ENCODE measurements at places on chromosomes 5 and 9.

DNA sequence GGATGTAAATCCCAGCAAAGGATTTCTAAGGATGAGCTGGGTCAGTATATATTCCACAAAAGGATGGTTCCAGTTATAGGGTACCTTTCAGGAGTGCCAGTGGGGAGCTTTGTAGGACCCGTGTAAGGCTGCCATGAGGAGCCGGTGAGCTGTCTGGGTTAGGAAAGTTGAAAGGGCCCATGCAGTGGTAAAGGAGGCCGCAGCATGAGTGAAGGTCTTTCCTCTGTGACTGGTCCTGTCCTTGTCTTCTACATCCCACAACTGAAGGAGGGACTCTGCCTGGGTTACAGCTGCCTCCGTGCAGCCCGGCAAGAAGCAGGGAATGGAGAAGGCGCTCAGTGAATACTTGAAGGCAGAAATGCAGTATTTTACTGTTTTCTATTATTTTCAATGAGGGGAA, 58.9 kb downstream of the HSPA4 start:
- no peak for DNase-seq

GRCh38 chr9:126147936-126148870, 178.4 kb upstream of the MVB12B start:
- peak; percentile 47 for DNase-seq

GRCh38 chr5:43204958-43205357, 12.9 kb downstream of the NIM1K start:
- DNase-seq: no peak

- no peak for DNase-seq
These were observed 872.6 kb downstream of the DTWD2 start for GRCh38 chr5:118115791-118116190.

DNA sequence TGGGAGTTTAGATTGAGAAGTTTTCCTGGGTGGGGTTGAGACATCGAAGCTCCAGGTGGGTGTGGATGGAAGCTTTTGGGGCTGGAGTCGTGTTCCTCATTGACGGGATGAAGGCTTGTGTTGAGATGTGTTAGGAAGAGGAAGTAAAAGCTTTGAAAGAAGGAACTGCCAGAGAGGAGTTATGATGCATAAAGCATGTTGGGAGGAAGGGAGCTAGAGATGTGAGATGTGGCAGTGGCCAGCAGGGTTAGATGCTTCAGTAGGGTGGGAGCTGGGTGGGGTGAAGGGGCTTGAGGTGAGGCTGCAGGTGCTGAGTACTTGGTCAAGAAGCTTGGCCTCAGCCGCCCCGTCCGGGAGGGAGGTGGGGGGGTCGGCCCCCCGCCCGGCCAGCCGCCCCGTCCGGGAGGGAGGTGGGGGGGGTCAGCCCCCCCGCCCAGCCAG, 56.7 kb downstream of the HSPA4 start:
- DNase-seq: no peak

DNA sequence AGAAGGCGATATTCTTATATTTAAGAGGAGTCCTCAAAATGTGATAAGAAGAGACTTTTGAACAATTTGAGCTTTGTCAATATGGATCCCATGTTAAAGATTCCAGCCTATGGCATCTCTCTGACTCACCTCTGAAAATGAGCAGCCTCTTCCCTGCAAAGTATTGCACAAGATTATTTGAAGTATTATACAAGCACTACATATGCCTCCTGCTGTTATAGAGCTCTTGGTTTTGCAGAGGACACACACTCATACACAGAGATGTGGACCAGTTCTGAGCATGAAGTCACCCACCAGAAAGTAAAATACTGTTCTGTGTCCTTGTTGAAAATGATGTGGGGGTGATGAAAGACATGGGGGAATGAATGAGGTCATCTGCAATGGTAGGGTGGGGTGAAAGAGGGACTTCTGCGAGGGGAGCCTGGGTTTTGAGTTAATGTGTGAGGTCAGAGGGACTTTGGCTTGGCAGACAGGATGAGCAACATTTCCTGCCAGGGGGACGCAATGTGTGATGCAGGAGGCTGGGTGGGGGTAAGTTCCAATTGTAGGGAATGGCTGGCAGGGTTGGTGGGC, 25.8 kb downstream of the FBXL7 start:
- no peak for DNase-seq

DNA sequence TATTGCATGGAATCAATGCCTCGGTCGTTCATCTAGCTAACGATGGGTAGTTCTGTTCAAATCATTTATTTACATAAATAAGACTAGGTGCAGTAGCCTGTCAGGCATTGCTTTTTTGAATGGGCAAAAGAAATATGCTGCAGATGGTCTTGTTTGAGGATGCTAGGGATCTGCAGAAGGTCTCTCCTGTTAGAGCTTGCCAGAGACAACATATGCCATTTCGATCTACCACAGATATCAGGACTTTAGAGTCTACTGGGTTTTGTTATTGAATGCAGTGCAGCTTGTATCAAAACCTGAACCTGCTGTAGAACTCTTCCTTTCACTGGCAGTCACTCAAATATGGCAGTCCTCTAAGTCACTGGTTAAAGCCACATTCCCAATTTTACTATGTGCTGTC, 381.1 kb upstream of the CDH10 start:
- DNase-seq: no peak

GRCh38 chr9:131709771-131710431, 30.0 kb downstream of the RAPGEF1 start:
- DNase-seq: no peak

DNA sequence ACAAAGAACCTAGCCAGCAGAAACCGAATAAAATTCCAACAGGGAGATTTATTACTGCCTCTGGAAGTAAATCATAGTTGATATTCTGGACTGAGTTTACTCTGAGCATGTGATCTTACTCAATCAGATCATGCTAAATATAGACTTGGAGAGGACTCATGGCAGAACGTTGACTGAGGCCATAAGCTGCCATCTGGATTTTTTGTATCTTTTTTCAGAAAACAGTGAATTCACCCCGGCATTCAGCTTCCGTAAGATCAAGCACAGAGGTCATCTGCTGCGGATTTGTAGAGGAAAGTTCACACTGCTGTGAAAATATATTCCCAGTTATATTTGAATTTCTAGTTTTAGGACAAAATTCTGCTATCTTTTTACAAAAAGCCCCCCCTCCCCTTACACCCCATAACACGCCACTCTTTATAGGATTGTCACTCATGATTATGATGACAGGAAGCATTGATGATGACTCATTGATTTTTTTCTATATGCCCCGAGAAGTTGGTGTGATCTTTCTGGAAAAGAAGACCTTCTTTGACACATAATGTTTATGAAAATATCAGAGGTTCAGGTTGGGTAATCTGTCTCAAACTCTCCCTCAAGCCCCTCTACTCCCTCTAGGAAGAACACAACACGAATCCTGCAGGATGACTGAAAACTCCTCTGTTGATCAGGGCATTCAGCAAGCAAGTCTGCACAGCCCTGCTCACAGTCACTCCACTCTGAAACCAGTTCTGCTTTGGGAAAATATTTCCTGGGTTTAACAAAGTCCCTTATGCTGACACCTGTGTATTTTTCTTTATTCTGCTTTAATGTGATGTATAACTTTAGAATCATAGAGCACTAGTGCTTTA, 70.8 kb downstream of the NXNL2 start:
- no peak for DNase-seq

GRCh38 chr9:115132648-115133047, 14.7 kb upstream of the TNC start:
- DNase-seq: no peak

- no peak for DNase-seq
These were observed 52.2 kb downstream of the PCDH1 start for GRCh38 chr5:141825791-141826560.

DNA sequence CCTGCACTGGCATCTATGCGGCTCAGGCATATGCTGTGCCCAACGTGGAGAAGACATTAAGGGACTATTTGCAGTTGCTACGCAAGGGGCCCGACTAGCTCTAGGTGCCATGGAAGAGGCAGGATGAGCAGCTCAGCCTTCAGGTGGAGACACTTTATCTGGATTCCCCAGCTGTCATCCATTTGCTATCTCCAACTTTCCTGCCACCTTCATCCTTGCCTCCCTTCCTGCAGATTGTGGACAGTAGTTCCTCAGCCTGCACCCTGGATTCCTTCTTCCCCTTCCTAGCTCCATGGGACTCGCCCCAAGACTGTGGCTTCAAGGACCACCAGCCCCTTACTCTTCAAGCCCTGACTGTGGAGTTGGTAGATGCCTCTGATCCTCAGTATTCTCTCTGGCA, 2.0 kb downstream of the SLC35A4 start:
- no peak for DNase-seq

GRCh38 chr5:6634306-6634705, 1.1 kb downstream of the SRD5A1 start:
- DNase-seq: no peak

- no peak for DNase-seq
These were observed 26.7 kb upstream of the CAMK4 start for GRCh38 chr5:111197523-111197922.

DNA sequence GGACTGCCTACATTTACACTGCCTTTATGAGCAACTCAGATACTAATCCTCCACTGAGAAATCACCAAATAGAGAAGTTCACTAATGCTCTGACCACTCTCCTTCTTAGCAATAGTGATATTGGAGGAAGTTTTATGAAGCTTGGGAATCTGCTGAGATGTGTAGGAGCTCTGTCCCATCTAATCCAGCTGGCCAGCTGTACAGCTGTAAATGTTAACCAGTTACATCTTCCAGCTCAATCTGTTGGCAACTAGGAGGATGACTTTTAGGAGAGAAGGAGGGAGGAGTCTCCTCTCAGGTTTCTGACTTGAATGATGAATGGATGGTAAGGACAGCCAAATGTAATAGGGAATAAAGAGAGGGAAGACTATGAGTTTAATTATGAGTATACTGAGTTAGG, 36.3 kb upstream of the LRRC19 start:
- no peak for DNase-seq

- no peak for DNase-seq
These were observed 52.9 kb downstream of the PAM start for GRCh38 chr5:102807878-102808502.

DNA sequence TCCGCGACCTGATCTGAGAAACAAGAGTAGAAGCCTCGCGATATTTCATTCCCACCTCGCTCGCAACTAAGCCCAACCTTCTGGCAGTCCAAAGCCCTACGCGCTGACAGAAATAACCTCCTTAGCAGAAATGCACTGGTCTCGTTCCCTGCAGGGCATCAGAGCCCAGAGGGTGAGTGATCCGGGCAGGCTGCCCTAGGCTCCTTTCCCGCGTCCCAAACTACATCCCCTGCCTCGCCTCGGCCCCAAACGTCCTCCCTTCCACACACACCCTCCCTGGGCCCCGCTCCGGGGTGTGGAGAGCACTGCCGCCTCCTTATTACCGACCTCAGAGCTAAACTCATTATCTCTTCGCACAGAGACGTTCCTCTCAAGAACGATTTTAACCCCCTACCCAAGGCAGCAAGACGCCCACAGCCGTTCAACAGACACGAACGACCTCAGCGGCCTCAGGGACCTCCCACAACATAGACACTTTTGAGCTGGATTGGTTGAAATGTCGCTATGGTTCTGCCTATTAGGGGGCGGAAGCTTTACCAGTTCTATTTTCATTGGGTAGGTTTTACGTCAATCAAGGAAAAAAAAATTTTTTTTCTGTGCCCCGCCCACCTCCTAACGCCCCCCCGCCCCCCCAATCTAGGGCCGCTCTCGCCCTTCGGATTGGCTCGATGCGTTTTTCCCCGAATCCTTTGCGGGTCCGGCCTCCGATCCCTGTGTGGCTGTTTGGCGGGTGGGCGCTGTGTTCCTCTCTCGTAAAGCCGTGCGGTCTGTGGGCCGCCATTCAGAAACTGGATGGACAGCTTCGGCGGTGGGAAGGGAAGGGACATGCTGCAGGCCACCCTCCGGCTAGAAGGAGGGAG, at the start of gene CETN3:
Gene CETN3 (minus strand): TSS at position 439 of the 860 bp plus-strand sequence. CDS start 95 bp downstream, at position 344.
- peak; percentile 94 for DNase-seq

GRCh38 chr5:173988554-173989431, at the start of gene C5orf47:
Gene C5orf47 (plus strand): TSS chr5:173989170. CDS start chr5:173989264, 94 bp downstream.
- no peak for DNase-seq

GRCh38 chr9:15369871-15370270, 52.8 kb upstream of the SNAPC3 start:
- DNase-seq: no peak

GRCh38 chr5:40446910-40447309, 232.8 kb upstream of the PTGER4 start:
- no peak for DNase-seq
